ENCODE measurements at places on chromosomes 6 and 20.
A peak's percentile ranks its signal among the peaks of the same experiment; 100 is the strongest.

- DNase-seq, result no peak
These were observed 127.9 kb upstream of the NXT1 start for GRCh38 chr20:23222531-23223200.

- no peak for DNase-seq
These were observed 17.8 kb upstream of the IL22RA2 start for GRCh38 chr6:137191236-137191635.

GRCh38 chr6:2363211-2363610 is 117.8 kb upstream of the GMDS start:
- DNase-seq, result no peak

GRCh38 chr6:91298543-91299145 is 711.8 kb upstream of the MAP3K7 start:
- no peak for DNase-seq

GRCh38 chr20:3464166-3464565 is 6.7 kb upstream of the ATRN start:
- no peak for DNase-seq

GRCh38 chr6:148340586-148341297 is 1.9 kb upstream of the SASH1 start:
- no peak for DNase-seq

DNA sequence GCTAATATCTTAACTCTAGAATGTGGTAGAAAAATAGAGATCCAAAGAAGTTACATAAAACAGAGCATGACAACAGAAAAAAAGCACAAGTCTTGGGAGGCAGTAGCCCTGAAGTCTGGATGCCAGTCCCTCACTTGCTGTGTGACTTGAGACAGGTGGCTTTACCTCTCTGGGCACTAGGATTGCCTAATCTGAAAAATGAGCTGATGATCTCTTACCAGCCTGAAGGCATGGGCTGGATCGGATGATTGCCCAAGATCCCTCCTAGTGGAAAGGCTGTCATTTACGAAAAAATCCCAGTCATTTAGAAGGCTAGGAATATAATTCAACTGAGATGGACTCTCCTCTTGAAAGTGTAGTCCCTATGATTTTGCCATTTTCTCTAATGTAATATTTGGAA is 10.9 kb upstream of the GCM1 start:
- DNase-seq, result no peak

DNA sequence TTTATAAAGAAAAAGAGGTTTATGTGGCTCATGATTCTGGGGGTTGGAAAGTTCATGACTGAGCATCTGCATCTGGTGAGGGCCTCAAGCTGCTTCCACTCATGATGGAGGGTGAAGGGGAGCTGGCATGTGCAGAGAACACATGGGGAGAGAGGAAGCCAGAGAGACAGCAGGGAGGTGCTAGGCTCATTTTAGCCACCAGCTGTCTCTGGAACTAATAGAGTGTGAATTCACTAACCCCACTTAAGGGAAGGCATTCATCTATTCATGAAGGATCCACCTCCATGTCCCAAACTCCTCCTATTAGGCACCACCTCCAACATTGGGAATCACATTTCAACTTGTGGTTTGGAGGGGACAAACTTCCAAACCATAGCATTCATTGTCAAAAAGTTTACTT is 137.3 kb upstream of the PMEPA1 start:
- no peak for DNase-seq

DNA sequence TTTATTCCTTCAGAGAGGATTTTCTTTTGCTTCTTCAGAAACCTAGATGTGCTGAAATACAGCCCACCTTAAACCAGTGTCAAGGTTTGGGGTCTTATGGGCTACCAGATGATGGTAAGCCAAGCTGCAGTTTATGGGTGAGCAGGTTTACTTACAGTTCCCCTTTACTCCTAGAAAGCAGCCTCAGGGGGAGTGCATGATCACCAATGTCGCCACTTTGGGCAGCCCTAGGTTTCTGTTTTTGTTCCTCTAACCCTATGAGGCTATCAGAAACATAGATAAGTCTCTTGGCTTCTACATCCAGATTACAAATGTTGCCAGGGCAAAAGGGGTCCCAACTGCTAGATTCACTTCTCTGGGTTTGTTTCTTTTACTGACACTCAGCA is 67.2 kb downstream of the TRIM27 start:
- no peak for DNase-seq

DNA sequence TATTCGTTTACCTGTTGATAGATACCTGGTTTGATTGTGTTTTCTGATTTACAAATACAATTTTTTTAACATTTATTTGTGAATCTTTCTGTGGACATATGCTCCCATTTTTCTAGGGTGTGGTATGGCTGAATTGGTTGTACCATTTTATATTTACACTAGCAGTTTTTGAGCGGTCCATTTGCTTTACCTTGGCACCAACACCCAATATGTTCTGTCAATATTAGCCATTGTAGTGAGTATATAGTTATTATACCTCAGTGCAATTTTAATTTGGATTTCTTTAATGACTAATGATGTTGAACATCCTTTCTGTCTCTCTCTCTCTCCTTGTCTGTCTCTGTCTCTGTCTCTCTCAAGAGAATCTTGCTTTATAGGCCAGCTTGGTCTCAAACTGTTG is 278.5 kb downstream of the CDKAL1 start:
- no peak for DNase-seq

- DNase-seq, result no peak
These were observed 212.6 kb upstream of the RSPO3 start for GRCh38 chr6:126905917-126906316.

- peak; percentile 4 for DNase-seq
These were observed 26.7 kb upstream of the TFAP2B start for GRCh38 chr6:50791900-50792508.

GRCh38 chr6:150756173-150756572 is 109.3 kb upstream of the MTHFD1L start:
- DNase-seq, result no peak

DNA sequence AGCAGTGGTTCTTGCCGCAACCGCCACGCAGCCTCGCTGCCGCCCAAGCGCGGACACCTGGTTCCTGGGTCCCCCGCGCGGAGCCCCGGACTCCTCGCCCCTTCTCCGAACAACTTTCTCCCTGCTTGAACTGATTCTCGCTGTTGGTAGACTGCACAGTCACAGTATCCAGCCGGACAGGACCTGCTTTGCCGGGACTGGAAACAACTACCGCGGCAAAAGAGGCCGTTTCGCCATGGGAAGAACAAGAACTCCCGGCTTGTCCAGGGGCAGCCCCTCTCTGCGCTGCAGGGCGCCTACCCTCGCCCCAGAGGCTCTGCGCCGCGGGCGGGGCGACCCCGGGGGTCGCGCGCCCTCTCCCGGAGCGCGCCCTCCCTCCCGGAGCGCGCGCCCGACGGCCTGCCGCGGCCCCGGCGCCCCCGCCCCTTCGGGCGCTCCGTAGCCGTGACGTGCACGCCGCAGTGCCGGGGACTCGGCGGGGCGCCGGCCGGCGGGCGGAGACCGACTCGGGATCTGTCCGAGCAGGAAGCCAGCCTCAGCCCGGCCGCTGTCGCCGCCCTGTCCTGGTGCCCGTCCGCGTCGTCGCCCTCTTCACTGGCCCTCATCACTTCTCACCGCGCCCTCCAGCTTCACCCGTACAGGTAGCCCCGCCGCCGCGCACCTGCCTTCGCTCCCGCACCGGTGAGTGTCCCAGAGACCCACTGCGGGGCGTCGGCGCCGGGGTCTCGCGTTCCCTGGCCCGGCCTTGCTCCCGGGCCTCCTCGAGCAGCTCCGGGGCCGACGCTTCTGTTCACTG is at the start of gene MYO6:
Gene MYO6, plus strand, starts transcription at position 497 of the 796 bp plus-strand sequence. CDS start 68,309 bp downstream, outside the sequence.
- peak; percentile 15 for DNase-seq

DNA sequence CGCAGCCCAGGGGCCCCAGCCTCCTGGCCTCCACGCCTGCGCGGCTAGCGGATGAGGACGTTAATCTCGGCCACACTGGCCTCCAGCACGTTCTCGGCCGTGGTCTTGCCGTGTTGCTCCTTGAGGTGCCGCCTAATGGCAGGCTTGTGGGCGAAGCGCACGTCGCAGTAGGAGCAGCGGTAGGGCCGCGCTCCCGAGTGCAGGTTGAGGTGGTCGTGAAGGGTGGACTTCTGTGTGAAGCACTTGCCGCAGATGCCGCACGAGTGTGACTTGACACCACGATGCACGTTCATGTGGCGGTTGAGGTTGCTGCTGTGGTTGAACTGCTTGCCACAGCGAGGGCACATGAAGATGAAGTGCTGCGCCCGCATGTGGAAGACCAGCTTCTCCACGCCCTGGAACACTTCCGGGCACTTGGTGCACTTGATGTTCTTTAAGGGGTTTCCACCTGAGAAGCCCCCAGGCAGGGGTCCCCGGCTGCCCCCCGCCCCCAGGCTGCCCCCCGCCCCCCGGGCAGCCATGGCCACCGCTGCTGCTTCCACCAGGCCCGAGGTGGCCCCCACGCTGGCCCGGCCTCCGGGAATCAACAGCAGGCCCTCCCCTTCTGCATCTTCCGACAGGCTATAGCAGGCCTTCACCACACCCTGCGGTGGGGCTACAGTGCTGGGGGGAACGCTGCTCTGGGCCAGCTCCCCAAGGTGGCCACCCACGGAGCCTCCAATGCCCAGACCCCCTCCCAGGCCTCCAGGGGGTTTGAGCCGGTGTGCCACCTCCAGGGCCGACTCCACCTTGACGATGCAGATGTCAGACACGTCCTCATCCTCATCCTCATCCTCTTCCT is 1.8 kb downstream of the ZBTB12 start:
- no peak for DNase-seq

DNA sequence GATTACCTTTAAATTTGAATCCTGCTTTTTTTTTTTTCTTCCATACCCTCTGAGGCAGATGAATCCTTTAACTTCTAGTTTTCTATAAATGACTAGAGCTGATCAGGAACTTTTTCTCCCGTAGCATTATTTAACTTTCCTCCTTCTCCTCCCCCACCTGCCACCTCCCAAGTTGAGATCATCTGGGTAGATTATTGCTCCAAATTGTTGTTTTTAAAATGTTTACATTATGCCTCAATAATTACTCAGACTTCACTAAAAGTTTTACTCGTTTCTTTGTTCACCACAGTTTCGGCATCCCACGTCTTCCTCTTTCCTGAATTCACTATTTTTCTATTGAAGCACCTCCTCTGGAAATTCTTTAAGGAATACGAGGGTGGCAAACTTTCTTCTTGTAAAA is 16.6 kb upstream of the SCUBE3 start:
- DNase-seq, result no peak

- DNase-seq, result no peak
These were observed 466.3 kb upstream of the PLCB4 start for GRCh38 chr20:8602389-8603116.

GRCh38 chr20:13670160-13670559 is 31.4 kb upstream of the TASP1 start:
- DNase-seq, result no peak

GRCh38 chr6:128452713-128453112 is 67.7 kb downstream of the PTPRK start:
- no peak for DNase-seq

GRCh38 chr6:30870546-30870945 is 13.8 kb upstream of the DDR1 start:
- DNase-seq, result no peak

GRCh38 chr6:44489910-44490604 is 102.6 kb downstream of the CDC5L start:
- no peak for DNase-seq

- DNase-seq, result no peak
These were observed 278.4 kb downstream of the CDH26 start for GRCh38 chr20:60236613-60237012.

GRCh38 chr6:134564705-134565104 is 246.8 kb upstream of the SGK1 start:
- no peak for DNase-seq

DNA sequence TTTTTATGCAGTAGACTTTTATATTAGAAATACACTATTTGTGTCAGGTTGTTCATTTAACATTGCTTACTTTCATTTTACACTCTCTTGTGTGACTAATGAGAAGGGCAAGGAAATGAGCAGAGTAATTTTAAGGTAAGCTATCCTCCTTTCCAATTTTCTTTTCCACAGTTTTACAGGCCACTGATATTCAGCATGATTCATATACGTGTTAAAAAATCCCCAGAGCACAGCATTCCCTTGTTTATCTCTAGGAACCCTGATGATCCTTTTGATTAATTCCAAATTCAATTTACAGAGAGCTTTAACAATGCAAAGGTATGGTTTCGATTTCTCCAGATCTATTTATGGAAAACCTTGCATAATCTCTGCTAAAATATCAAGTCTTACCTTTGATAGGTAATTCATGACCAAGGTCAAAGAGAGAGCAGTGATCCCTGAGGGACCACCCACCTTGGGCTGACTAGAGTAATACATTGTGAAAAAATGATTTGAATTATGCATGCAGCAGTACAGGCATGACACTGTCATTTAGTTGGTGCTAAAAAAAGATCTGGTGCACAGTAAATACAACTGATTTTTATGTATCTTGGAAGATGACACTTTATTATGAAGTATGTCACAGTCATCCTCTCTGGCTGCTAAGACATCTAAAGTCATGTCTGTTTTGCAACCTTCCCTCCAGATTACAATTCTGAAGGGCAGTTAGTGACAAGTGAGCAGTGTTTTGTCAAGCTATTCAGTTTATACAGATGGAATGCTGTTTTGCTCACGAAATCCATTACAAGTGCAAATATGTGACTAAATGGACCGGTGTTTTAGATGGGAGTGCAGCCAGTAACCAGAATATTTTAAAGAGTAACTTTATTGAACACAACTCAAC is 736.6 kb downstream of the EPHA7 start:
- DNase-seq, result no peak

- peak; percentile 18 for DNase-seq
These were observed 4.0 kb upstream of the CDH22 start for GRCh38 chr20:46312075-46312944.

GRCh38 chr20:44627364-44628010 is 24.0 kb downstream of the ADA start:
- DNase-seq, result no peak

DNA sequence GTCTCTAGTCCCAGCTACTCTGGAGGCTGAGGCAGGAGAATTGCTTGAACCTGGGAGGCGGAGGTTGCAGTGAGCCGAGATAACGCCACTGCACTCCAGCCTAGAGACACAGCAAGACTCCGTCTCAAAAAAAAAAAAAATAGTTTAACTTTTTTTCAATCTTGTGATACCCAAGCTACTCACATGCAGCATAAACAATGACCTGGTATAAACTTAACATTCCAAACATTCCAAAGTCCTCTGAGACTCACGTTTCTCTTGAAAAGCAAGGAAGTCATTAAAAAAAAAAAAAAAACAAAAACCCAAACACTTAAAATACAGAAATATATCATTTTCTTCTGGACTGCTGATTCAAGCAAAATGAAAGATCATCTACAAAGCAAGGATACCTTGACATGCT is 14.3 kb downstream of the CRNKL1 start:
- no peak for DNase-seq

GRCh38 chr20:32343439-32343838 is 14.7 kb upstream of the ASXL1 start:
- no peak for DNase-seq

DNA sequence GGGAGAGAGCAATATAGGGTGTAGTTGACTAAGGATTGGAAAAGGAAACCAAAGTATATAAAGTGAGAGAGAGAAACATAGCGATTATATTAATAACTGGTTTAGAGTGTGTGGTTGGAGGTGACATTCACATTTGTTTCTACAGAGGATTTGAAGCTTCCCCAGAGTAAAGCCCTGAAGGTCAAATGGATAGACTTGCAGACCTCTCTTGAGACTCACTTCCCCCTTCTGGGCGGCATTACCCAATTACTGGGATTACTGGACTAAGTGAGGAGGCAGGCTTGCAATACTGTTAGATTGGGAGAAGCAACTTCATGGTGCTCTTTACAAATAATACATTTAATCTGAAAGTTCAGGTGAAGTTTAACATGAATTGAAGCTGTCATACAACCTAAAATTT is 10.7 kb downstream of the FIG4 start:
- no peak for DNase-seq

GRCh38 chr6:74942130-74942529 is 263.7 kb downstream of the COL12A1 start:
- DNase-seq, result no peak

Measured in NCI-H1694 treated with DMSO at 0.1 percent for 48 hours (cell line).